ENCODE measurements at places on chromosomes 2 and 18.

GRCh38 chr2:74009577-74009976, 24.9 kb downstream of the TET3 start:
- no peak for DNase-seq
- no peaks in the 10 kb centered on the region for H3K27me3 ChIP-seq
- no peak overlapping the region for H3K4me3 ChIP-seq
- no peak overlapping the region for H3K27ac ChIP-seq

- no peak overlapping the region for H3K4me3 ChIP-seq
- no peak for DNase-seq
- no peaks in the 10 kb centered on the region for H3K27me3 ChIP-seq
- no peak overlapping the region for H3K27ac ChIP-seq
- H3K4me1 ChIP-seq, result no peaks in the 10 kb centered on the region
Measured at GRCh38 chr2:15860760-15861159, 79.6 kb upstream of the MYCN start.

DNA sequence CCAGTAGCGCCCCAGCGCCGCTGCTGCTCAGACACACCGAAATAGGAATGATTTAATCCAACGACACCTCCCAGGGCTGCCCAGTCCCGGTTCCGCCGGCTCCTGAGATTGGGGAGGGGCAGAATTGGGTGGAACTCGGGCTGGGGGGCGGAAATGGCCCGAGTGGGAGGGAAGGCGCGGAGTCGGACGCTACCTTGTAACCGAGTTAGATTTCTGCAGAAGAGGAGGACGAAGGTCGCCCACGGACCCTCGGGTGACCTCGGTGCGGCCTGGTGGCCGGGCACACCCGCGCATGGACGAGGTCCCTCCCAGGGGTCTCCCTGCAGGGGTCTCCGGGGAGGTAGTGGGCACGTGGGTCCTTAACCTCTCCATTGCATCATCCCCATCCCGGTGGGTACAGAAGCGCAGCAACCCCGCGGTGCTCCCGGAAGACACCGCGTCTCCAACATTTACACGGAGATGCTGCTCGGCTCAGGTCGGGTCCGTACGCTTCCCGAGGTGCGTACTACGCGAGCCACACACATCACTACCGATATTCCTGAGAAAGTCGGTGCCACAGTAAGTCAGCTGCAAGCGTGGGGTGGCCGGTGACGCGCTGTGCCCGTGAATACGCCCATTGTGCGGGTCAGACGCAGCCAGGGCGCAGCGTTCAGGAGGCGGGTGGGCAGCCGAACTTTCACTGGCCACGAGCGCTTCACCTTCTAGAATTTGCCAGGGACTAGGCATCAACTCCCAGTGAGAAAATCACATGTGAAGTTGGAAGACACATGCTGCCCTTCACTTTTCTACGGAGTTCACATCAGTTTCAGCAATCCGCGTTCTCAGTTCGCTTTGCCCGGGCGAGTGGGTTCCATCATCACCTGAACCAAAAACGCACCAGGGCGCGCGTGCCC, 3.0 kb downstream of the ZNF516 start:
- DNase-seq, result peak; percentile 47
- H3K4me3 ChIP-seq, result peak overlapping the region; percentile 87

GRCh38 chr2:139836769-139837168, 1056.6 kb upstream of the NXPH2 start:
- H3K4me1 ChIP-seq, result no peaks in the 10 kb centered on the region
- H3K27ac ChIP-seq, result no peak overlapping the region
- H3K4me3 ChIP-seq, result no peak overlapping the region

DNA sequence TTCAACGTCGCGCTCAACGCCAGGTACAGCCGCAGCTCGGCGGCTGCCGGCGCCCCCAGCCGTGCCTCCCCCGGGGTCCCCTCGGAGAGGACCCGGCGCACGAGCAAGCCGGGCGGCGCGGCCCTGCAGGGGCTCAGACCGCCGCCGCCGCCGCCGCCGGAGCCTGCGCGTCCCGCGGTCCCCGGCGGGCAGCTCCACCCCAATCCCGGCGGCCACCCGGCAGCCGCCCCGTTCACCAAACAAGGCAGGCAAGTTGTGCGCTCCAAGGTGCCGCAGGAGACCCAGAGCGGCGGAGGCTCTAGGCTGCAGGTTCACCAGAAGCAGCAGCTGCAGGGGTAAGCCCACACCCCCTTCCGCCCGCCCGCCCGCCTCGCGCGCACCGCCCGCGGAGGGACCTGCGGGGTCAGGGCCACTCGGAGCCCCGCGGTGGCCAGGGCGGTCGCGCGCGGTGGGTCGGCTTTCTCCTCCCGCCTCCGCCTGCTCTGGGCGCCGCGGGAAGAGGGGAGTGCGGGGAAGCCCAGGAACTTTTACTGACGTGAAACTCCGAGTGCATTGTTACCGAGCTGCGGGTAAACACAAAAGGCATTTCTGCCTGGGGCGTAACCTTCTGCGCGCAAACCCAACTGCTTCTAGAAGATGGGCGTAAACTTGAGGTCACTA, 861 bp downstream of the LTBP1 start:
- peaks cover 5% of the 10 kb centered on the region for H3K4me1 ChIP-seq
- H3K36me3 ChIP-seq, result no peaks in the 10 kb centered on the region
- peak overlapping the region; percentile 73 for H3K4me3 ChIP-seq
- peaks cover 62% of the 10 kb centered on the region for H3K27me3 ChIP-seq
- peak; percentile 64 for DNase-seq

GRCh38 chr2:224520064-224520463, 65.1 kb downstream of the CUL3 start:
- peaks cover 45% of the 10 kb centered on the region for H3K4me1 ChIP-seq
- H3K36me3 ChIP-seq, result peaks cover 27% of the 10 kb centered on the region
- no peak overlapping the region for H3K27ac ChIP-seq
- H3K27me3 ChIP-seq, result no peaks in the 10 kb centered on the region
- H3K4me3 ChIP-seq, result no peak overlapping the region

GRCh38 chr2:102748107-102748506, 13.7 kb upstream of the TMEM182 start:
- H3K36me3 ChIP-seq, result no peaks in the 10 kb centered on the region
- H3K27ac ChIP-seq, result no peak overlapping the region
- H3K4me3 ChIP-seq, result no peak overlapping the region
- no peak for DNase-seq
- H3K4me1 ChIP-seq, result no peaks in the 10 kb centered on the region

GRCh38 chr2:64625299-64626145, 28.2 kb downstream of the SERTAD2 start:
- H3K27ac ChIP-seq, result no peak overlapping the region
- H3K27me3 ChIP-seq, result peaks cover 27% of the 10 kb centered on the region
- no peak overlapping the region for H3K4me3 ChIP-seq
- H3K36me3 ChIP-seq, result no peaks in the 10 kb centered on the region
- DNase-seq, result peak; percentile 16

DNA sequence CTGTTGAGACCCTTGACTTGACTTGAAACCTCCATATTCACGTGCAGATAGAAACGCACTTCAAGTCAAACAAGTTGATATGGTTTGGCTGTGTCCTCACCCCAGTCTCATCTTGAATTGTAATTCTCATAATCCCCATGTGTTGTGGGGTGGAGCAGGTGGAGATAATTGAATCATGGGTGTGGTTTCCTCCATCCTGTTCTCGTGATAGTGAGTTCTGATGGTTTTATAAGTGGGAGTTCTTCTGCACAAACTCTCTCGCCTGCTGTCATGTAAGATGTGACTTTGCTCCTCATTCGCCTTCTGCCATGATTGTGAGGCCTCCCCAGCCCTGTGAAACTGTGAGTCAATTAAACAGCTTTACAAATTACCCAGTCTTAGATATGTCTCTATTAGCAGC, 21.4 kb downstream of the SLC3A1 start:
- H3K4me3 ChIP-seq, result no peak overlapping the region
- H3K27me3 ChIP-seq, result peaks cover 3% of the 10 kb centered on the region
- no peaks in the 10 kb centered on the region for H3K36me3 ChIP-seq

GRCh38 chr2:27907547-27907946, 17.0 kb downstream of the BABAM2 start:
- H3K36me3 ChIP-seq, result peaks cover 39% of the 10 kb centered on the region
- no peak for DNase-seq
- H3K27ac ChIP-seq, result no peak overlapping the region
- H3K4me1 ChIP-seq, result peaks cover 7% of the 10 kb centered on the region

DNA sequence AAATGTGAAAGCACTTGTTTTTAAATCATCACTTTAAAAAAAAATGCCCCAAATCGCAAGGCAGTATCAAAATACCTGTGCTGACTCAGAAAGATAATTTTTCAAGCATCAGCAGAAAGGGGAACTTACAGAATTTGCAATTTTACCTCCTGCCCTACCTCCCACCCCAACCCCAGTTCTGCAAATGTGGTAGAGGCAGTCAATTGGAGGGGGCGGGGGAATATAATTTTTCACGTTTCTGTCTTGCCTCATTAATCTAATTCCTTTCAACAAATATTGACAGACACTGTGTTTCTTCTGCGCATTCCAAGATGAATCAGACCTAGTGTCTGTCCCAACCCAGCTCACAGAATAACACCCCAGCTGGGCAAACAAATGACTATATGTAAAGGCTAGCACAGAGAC, 76.8 kb downstream of the ALPK2 start:
- no peak overlapping the region for H3K27ac ChIP-seq
- H3K4me3 ChIP-seq, result no peak overlapping the region
- no peaks in the 10 kb centered on the region for H3K27me3 ChIP-seq
- no peaks in the 10 kb centered on the region for H3K36me3 ChIP-seq
- no peak for DNase-seq

GRCh38 chr2:78034706-78035105, 512.5 kb upstream of the LRRTM4 start:
- no peaks in the 10 kb centered on the region for H3K36me3 ChIP-seq
- no peak overlapping the region for H3K4me3 ChIP-seq
- no peak overlapping the region for H3K27ac ChIP-seq
- H3K4me1 ChIP-seq, result no peaks in the 10 kb centered on the region

DNA sequence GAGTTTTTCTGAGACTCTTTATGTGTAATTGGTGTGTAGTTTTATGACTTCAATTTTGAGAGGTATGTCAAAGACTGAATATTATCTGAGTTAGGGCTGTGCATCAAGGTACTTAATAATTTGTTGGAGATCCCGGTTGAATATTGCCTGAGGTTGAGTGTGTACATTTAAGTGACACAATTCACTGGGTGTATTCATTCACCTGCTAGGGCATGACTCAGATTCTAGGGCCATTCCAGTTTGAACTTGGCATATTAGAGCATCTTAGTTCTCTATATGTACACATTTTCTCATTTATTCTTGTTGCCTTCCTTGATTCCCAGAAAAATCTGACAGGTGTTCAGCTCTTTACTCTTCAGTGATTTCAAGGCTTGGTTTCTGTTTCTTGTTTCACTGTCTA, 12.5 kb downstream of the MAP4K4 start:
- H3K4me1 ChIP-seq, result peaks cover 78% of the 10 kb centered on the region
- H3K4me3 ChIP-seq, result no peak overlapping the region
- DNase-seq, result no peak
- H3K27ac ChIP-seq, result peak overlapping the region; percentile 60
